ENCODE measurements at places on chromosomes 11 and 22. TPM values are rescaled to one million over a fixed set of nuclear protein-coding genes. Genes with fewer than 3 reads are reported as not detected.
A peak's percentile ranks its signal among the peaks of the same experiment; 100 is the strongest.

DNA sequence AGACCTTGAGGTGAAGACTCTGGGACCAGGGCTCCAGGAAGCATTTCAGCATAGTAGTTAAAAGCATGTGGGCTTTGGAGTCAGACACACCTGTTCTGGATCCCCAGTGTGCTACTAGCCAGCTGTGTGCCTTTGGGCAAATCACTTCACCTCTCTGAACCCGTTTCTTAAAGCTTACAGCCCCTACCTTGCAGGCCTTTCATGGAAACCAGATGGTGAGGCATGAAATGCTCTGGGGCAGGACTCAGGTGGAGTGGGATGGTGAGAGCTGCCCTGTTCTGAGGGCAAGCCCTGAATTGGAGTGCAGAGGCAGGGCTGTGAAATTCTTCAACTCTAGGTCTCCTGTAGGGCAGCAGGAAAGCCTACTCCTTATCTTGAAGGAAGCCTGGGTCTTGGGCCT, 10.5 kb downstream of the UCP2 start:
- peaks cover 44% of the 10 kb centered on the region for H3K36me3 ChIP-seq
- H3K27ac ChIP-seq, result peak overlapping the region; percentile 86
- peaks cover 68% of the 10 kb centered on the region for H3K4me1 ChIP-seq
- DNase-seq, result peak; percentile 64
- no peak overlapping the region for H3K4me3 ChIP-seq

GRCh38 chr11:1228101-1228821, 5.4 kb downstream of the MUC5B start:
- no peaks in the 10 kb centered on the region for H3K27me3 ChIP-seq
- H3K4me3 ChIP-seq, result no peak overlapping the region
- H3K27ac ChIP-seq, result no peak overlapping the region
- no peaks in the 10 kb centered on the region for H3K36me3 ChIP-seq

DNA sequence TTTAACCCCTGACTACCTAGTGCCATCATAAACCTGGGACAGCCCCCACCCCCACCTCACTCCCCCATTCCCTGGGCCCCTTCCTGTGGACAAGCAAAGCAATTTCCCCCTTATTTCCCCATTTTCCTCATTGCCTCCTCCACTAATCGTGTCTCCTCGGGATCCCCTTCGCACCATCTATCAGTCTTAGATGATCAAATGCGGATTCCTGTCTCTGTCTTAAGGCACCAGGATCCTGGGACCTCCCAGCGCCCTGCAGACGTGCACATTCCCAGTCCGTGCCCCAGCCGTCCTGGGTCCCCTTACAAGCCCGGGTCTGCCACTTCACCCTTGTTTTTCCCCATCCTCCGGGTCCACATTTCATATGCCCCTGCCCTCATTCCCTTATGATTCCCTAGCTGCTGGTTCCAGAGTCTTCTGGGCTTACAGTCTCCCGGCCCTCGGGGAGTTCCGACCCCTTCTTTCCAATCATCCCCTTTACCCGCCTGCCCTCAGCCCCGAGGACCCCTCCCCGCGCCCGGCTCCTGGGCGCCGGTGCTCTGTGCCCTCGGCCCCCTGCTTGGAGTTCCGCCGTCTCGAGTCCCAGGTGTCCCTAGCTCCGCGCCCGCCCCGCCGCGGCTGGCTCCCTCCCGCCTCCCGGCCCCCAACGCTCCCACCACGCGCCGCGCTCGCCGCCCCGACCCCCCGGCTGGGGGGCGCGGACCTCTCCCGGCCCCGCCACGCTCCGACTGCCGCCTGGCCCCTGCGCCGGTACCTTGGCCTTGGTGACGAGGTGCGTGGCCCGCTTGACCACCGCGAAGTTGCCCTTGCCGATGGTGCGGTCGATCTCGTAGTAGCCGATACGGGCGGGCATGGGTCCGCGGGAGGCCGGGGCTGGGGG, 599 bp downstream of the SIK3 start:
- H3K4me3 ChIP-seq, result peak overlapping the region; percentile 98
- H3K36me3 ChIP-seq, result peaks cover 7% of the 10 kb centered on the region
- H3K27me3 ChIP-seq, result peaks cover 2% of the 10 kb centered on the region
- peaks cover 49% of the 10 kb centered on the region for H3K4me1 ChIP-seq
- DNase-seq, result peak; percentile 82
- peak overlapping the region; percentile 98 for H3K27ac ChIP-seq

DNA sequence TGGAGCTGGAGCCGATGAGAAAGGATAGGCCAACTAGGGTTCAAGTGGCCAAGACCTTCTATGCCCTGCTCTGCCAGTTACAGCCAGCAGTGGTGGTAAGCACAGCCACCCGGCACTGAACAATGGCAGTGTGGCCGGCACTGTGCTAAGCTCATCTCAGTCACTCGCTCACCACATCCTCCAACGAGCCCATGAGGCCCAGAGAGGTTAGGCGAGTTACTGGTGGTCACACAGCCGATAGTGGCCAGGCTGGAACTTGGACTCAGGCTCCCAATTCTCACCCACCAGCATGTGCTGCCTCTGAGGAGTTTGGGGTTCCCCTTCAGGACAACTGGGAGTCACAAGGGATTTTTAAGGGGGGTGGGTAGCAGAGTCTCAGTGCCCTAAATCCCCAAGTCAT, 66.4 kb downstream of the IGLL1 start:
- H3K36me3 ChIP-seq, result no peaks in the 10 kb centered on the region
- DNase-seq, result no peak
- H3K27me3 ChIP-seq, result peaks cover 2% of the 10 kb centered on the region
- no peak overlapping the region for H3K27ac ChIP-seq
- no peak overlapping the region for H3K4me3 ChIP-seq

- H3K27ac ChIP-seq, result peak overlapping the region; percentile 83
- no peak for DNase-seq
- peak overlapping the region; percentile 85 for H3K4me3 ChIP-seq
Observed at GRCh38 chr11:62105667-62106191, 18.1 kb upstream of the INCENP start.

Gene MS4A15
- total RNA-seq, result not detected

DNA sequence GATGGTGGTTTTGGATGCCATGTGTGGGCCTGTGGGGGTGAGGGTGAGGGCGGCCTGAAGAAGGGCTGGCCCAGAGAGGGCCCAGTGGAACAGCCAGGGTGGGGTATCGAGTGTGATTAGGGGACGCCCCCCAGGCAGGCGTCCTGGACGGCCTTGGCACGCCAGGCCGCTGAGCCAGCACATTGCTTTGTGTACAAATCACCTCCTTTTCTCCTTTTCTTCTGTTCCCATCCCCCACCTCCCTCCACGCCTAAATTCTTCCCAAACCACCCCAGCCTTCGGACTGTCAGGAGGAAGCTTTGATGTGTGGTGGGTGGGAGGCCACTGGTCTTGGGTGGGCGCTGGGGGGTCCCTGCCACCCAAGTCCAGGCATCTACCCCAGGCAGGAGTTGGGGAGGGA, 7.8 kb upstream of the CD248 start:
- H3K4me1 ChIP-seq, result peaks cover 39% of the 10 kb centered on the region
- H3K36me3 ChIP-seq, result no peaks in the 10 kb centered on the region
- H3K27me3 ChIP-seq, result no peaks in the 10 kb centered on the region
- no peak overlapping the region for H3K4me3 ChIP-seq
- no peak for DNase-seq
- H3K27ac ChIP-seq, result no peak overlapping the region

Gene KRTAP5-5
- total RNA-seq, result not detected

DNA sequence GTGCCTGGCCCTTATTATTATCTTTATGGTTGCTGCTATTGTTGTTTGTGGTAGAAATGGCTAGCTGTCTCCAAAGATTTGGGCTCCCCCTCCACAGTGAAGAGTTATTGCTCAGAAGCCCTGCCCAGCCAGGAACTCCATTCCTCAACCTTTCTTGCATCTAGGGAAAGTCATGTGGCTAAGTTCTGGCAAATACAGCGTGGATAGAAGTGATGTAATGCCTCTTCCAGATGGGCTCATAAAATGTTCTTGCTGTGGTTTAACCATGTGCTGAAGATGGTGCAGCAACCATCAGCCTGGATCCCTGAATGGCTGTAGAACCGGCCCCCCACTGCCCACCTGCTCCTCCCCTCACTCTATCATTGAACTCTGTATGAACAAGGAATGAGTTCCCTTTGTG, 203.5 kb upstream of the E2F8 start:
- H3K4me1 ChIP-seq, result peaks cover 14% of the 10 kb centered on the region
- peaks cover 28% of the 10 kb centered on the region for H3K27me3 ChIP-seq
- H3K27ac ChIP-seq, result no peak overlapping the region
- H3K36me3 ChIP-seq, result no peaks in the 10 kb centered on the region

Gene TEF
- total RNA-seq, result 2.1 TPM
